ENCODE measurements at places on chromosomes 5 and 9.

GRCh38 chr5:107578051-107578635, 92.6 kb downstream of the EFNA5 start:
- DNase-seq, result no peak

GRCh38 chr9:89395931-89396710, 77.8 kb downstream of the SECISBP2 start:
- no peak for DNase-seq

DNA sequence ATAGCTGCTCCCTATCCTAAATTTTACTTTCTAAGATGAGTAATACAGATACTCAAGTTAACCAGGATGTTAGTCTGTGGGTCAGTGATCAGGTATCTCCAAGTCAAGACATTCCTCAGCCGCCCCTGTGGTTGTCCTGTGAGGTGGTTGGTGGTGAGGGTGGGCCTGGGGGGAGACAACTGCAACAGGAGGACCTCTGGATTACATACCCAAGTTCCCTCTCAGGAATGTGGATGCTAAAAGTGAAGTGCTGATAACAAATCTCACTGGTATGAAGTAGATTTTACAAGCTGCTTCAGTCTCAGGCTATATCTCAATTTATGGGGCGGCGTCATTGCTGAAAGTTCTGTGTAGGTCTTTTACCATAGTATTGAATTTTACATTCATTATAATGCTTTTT, 38.3 kb downstream of the SLC1A3 start:
- DNase-seq, result no peak

DNA sequence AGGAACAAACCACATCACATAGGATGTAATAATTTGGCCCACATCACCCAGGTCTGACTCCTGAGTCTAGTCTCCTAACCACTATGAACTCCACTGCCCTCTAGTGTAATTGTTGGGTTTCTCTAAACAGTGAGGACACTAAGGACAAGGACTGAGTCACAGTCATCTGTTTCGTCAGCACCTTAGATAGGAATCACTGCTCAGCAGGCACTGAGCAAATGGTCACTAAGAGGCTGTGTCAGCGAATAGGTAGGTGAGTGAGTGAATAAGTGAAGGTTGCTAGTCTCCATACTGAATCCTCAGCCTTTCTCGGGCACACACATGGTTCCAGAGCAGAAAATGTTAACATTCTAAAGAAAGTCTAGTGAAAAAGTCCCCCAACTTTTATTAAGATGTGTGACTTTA, 278.6 kb downstream of the SPOCK1 start:
- DNase-seq, result no peak

DNA sequence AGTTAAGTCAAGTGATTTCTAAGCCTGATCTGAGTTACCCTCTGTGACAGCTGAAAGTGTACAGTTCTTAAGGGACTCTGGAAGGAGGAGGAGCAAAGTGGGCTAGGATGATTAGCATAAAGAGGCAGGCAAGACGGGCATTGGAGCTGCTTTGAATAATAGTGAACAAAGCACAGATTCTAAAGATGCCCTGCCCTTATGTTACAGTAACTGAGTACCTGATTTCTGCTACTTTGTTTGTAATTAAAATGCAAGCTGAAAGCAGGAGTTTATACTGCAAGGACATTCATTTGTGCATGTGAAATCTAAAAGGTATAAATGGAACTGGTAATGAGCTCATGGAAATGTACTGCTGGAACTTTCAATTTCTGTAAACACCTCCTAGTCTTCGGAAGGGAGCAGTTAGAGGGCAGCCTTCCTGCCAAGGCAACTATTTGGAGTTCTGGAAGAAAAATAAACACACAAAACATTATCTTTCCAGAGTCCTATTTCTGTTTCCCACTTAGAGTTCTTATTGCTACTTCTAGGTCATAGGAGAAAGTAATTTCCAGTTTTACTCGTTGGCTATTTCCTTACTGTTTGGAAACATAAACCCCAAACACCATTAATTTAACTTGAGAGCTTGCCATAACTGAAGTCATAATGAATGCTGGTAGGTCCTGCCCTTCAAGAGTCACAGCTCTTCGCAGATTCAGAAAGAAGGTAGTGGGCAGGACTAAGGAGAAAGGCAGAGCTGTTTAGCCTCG, at the start of gene RANBP3L:
RANBP3L (minus strand) TSS at position 45 of the 746 bp plus-strand sequence. CDS start 486 bp downstream, outside the sequence.
- peak; percentile 55 for DNase-seq

DNA sequence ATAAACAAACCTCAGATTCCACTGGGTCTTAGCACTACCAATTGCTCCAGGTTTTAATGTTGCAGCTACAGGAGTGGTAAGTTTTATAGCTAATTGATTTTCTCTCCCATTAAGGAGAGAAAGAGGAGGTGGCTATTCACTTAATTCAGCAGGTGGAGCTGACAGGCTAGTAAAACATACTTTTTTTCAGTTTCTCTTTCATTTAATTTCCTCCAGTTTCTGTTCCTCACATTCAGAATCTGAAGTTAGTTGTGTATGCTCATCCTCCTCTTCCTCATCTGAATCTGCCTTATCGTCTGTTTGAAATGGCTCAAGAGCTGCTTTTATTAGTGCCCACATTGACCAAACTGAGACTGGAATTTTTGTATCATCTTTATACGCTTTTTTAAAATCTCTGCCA, 98.0 kb downstream of the PLPPR1 start:
- no peak for DNase-seq

DNA sequence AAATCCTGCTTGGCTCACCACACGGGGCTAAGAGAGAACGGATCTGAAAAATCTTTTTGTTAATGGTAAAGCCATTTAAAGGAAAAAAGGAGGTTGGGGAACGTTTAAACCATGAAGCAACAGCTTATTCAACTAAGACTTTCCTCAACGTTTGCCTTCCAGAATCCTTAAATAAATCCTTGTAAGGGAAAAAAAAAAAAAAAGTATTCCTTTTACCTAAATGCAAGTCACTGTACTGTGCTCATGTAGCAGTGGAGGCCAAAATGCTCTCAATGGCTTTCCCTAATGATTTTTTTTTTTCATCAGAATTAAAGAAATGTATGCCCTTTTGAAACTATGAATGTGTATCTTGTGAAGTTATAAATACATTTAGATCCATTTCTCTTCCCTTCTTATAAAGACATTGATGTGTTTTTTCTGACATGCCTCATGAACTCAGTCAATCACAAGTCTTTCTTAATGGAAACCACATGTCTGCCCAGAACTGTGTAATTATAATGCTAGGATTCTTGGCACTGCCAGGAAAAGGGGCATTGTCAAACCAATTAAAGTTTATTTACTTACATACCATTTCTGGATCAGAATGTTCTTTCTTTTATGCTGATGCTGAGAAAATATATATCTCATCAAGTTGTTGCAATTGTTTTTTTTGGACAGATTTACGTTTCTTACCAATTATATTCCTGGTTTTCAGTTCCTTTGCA, 107.5 kb downstream of the EBF1 start:
- no peak for DNase-seq

GRCh38 chr5:91332267-91333045, 50.7 kb downstream of the ARRDC3 start:
- DNase-seq, result no peak

GRCh38 chr9:88312517-88313103, 75.6 kb upstream of the SPIN1 start:
- no peak for DNase-seq

- no peak for DNase-seq
Observed at GRCh38 chr5:130720355-130720754, 444.7 kb downstream of the HINT1 start.

- no peak for DNase-seq
Observed at GRCh38 chr5:63959177-63959982, 2.9 kb downstream of the HTR1A start.

DNA sequence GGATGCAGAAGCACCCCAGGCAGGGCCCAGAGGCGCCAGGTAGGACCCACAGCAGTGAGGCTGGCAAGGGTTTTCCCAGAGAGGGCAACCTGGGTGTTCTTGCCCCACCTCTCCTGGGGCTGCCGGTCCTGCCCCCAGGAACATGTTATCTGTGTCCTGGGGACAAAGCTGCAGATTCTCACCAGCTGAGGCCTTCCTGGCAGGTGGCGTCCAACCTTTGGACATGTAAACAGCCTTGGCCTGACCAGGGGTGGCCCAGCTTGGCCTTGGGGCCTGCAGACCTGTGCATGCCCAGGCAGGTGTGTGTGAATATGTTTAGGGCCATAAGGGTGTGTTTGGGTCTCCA, 101.8 kb upstream of the LARP1 start:
- DNase-seq, result peak; percentile 92

DNA sequence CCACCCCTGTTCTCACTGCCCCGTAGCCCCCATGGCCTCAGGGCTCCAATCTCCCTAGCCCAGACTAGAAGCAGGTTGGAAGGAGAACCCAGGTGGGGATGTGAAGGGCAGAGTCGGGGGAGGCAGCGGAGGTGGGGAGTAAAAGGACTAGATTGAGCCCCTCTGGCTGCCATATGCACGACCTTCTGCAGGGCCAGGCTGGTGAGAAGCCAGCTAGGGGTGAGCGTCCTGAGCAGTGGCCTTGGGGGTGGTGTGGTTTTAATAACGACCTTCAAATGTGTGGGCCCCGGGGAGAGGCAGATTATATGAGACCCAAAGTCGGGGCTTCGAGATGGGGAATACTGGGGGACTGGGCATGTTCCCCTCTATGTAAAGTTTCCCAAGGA, 139.5 kb downstream of the C9orf50 start:
- DNase-seq, result no peak

- peak; percentile 46 for DNase-seq
Observed at GRCh38 chr5:67809589-67809988, 406.0 kb upstream of the PIK3R1 start.

GRCh38 chr5:167271081-167271480, 1020.4 kb upstream of the WWC1 start:
- no peak for DNase-seq

DNA sequence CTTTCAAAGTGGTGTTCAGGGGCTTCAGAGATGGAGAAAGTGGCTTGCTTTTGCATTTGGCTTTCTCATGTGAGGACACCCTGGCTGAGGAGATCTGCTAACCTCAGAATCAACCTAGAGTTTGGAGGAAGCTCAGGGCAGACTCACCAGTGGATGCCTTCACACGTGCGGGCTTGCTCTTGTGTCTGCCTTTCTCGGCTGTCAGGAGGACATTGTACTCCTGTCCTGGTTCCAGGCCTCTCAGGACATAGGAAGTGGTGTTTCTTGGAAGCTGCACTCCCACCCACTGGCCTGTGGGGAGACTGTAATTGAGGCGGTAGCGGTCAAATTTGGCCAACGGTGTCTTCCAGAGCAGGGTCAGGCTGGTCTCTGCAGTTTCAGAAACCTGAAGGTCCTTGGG, 44.5 kb downstream of the TNC start:
- DNase-seq, result no peak

DNA sequence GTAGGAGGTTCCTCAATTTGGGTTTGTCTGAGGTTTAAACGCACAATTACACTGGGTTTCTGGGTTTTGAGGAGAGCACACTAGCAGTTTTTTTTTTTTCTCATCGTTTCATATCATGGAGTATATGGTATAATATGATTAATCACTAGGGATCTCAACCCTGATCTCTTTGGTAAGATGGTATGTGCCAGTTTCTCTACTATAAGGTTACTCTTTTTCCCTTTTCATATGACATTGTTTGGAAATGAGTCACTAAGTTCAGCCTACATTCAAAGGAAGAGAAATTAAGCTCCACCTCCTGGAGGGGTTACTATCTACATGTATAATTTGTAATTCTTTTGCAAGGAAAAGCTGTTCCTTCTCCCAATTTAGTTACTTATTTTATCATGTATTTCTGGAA, 35.2 kb downstream of the MTRR start:
- DNase-seq, result no peak

- no peak for DNase-seq
Observed at GRCh38 chr5:16807547-16807864, 128.6 kb downstream of the MYO10 start.

- no peak for DNase-seq
Observed at GRCh38 chr5:72854419-72854818, 38.0 kb downstream of the TNPO1 start.

- no peak for DNase-seq
Observed at GRCh38 chr5:74457876-74458275, 182.7 kb downstream of the ENC1 start.

GRCh38 chr5:90934091-90934719, 375.6 kb downstream of the ADGRV1 start:
- no peak for DNase-seq

GRCh38 chr5:40428126-40428525, 251.6 kb upstream of the PTGER4 start:
- DNase-seq, result no peak

GRCh38 chr5:1800472-1801221, 560 bp upstream of the NDUFS6 start:
- no peak for DNase-seq

DNA sequence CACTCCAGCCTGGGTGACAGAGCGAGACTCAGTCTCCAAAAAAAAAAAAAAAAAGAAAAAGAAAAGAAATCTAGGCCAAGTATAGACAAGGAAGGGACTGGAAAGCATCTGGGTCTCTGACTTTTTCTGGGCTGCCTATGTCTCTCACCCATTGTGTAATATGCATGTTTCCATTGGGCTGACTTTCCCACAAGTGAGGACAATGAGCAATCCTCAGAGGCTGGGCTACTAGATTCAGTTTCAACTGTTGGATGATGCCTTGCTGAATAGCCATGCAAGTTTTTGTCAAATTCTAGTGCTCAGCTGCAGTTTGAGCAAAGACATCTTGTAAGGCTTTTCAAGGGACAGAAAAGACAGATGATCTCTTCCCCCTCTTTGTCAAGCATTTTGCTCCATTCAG, 82.1 kb downstream of the PHAX start:
- DNase-seq, result no peak

- DNase-seq, result peak; percentile 18
Observed at GRCh38 chr9:113899205-113899604, 23.1 kb downstream of the ZNF618 start.

- DNase-seq, result no peak
Observed at GRCh38 chr5:135395451-135395850, 3.6 kb downstream of the MACROH2A1 start.

DNA sequence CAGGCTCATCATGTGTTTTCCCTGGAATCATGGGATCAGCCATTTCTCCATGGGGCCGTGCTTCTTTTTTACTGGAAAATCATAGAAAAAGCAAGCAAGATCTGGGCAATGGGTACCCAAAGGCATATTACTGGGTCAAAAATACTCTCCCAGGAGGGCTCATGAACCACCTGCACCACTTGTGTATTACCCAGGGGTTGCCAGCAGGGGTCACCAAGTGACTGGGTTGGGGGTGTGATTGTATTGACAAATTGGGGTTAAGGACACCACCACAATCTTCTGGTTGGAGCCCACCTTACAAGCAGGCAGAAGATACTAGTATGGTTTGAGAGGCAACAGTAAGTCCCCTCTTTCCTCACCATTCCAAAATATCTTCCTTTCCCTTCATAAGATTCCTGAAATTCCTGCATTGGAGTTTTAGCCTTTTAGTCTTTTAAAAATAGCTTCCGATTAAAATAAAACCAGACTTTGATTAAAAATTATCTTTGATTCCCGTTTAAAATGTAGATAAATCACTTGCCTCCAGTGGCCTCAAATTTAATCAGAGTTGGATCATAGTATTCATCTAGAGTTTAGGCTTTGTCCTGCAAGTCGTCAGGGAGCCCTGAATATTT, 603.3 kb downstream of the KIF4B start:
- peak; percentile 59 for DNase-seq

- no peak for DNase-seq
Observed at GRCh38 chr9:130696996-130697395, 3.4 kb downstream of the EXOSC2 start.
